ENCODE measurements at places on chromosomes 5 and 9. TPM values are rescaled to one million over a fixed set of nuclear protein-coding genes. Genes with fewer than 3 reads are reported as not detected.

Gene SEPTIN8
- total RNA-seq, result 26.4 TPM

Gene CDX1
- not detected for total RNA-seq

Gene GARIN3
- total RNA-seq, result not detected

Gene SURF4
- 109 TPM for total RNA-seq

Gene PCDHB2
- total RNA-seq, result 9.8 TPM

Gene NR6A1
- 1.3 TPM for total RNA-seq

Gene SUB1
- 230 TPM for total RNA-seq

Gene DMRTA1
- total RNA-seq, result 1.6 TPM

Gene NR4A3
- total RNA-seq, result 34.1 TPM

Gene C8G
- not detected for total RNA-seq

Gene DRD1
- under 0.01 TPM for total RNA-seq

Gene SLC46A2
- total RNA-seq, result 0.66 TPM

Gene PTAR1
- total RNA-seq, result 82.9 TPM

Gene LTC4S
- total RNA-seq, result 8.8 TPM

Gene PCDHB11
- total RNA-seq, result 2.3 TPM

Gene PCDHGC3
- 35.1 TPM for total RNA-seq

Gene EIF4E1B
- not detected for total RNA-seq

Gene CER1
- total RNA-seq, result not detected

Gene SEMA6A
- 40.3 TPM for total RNA-seq
